ENCODE measurements at places on chromosomes 6 and 20.

- peak; percentile 12 for DNase-seq
Observed at GRCh38 chr6:23690453-23691049, 435.5 kb upstream of the NRSN1 start.

DNA sequence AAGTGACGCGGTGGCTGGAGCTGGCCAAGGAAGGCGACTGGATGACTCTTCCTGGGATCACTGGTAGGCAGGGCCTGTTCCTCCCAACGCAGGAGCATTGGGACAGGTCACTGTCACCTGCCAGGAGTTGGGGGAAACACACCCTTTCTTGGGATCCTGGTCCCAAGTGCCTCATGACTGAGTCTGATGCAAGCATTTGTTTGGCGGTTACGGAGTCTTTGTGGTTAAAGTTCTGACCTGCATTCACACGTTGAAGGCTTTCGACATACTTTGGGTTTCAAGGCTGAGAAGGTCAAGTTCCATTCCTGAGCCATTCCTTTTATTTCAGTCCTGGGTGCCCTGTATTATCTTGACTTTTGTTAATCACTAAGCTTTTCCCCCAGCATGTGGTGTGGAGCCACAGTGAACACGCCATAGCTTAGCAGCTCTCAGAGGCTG is 6.0 kb downstream of the PNLDC1 start:
- DNase-seq = no peak

GRCh38 chr6:127471379-127472255 is 12.4 kb upstream of the KIAA0408 start:
- DNase-seq = no peak

- no peak for DNase-seq
Observed at GRCh38 chr20:56445540-56445939, 22.9 kb upstream of the RTF2 start.

DNA sequence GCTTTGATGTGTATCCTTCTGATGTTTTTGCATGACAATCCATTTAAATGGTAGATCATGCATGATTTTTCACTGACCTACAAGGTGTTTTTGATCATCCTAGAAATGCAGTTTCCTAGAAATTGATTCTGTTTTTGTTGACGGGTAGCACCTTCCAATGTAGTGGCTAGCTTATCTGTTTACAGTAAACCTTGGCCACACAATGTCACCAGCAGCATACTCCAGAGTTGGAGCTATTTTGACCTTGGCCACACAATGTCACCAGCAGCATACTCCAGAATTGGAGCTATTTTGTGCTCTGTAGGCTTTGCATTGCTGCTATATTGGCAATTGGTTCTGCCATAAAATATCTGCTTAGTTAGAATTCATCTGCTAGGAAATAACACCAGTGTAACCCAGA is 74.6 kb upstream of the NAA20 start:
- no peak for DNase-seq

DNA sequence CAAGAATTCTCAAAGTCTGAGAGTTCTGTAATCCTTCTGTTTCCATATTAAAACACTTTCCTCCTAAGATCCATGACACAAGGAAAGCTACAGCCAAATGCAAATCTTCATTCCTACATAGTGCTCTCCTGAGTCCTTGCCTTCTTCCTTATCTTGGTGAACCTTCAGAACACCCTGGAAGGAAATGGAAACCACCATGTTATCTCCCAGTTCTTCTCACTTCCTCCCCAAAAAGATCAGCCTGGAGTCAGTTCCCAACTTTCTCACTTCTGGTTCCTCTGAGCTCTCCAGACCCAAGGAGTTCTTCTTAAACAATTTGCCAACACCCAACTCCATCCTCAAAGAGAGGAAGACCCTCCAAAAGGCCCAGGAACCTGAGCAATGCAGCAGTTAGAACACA is 193.3 kb upstream of the CCN2 start:
- no peak for DNase-seq

GRCh38 chr6:38813041-38813823 is 98.1 kb downstream of the DNAH8 start:
- no peak for DNase-seq

- no peak for DNase-seq
Observed at GRCh38 chr6:44390158-44390683, 2.7 kb downstream of the CDC5L start.

DNA sequence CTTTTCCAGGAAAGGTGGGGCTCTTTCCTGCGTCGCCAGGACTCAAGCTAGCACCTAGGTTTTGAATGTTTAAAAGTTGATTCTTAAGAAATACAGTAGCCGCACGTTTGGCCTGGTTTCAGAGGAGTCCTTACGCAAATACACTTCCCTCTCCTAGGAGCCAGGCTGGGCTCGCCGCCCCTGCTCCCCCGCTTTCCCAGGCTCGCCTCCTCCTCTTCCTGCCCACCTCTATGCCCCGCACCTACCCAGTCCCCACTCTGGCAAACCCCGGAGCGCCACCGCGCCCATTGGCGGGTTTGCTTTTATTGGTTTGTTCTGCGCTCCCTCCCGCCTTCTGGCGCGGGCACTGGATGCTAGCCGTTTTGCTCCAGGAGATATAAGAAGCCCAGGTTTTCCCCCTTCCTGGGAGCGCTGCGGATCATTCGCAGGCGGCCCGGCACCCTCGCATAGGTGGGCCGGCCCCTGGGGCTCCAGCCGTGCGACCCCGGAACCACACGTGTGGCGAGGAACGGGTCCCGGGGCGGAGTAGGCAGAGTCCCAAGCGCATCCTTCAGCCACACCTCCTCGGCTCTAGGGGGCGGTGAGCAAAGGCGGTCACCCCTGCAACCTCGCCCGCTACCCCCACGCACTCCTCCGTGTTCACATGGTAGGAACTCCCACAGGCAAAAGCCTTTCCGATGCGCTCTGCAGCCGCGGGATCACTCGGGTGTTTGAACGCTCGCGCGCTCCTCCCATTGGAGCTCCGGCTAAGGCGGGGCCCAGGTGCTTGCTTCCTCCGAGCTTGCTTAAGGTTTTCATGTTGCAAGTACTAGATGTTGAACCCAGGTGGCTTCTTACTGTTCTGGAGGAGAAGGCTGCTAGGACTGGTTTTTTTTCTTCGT is 119.0 kb downstream of the RTN4IP1 start:
- peak; percentile 76 for DNase-seq

GRCh38 chr6:109308018-109308492 is 74.2 kb downstream of the CD164 start:
- DNase-seq = peak; percentile 38

- peak; percentile 100 for DNase-seq
Observed at GRCh38 chr6:32969685-32970412, 1.5 kb downstream of the BRD2 start.

DNA sequence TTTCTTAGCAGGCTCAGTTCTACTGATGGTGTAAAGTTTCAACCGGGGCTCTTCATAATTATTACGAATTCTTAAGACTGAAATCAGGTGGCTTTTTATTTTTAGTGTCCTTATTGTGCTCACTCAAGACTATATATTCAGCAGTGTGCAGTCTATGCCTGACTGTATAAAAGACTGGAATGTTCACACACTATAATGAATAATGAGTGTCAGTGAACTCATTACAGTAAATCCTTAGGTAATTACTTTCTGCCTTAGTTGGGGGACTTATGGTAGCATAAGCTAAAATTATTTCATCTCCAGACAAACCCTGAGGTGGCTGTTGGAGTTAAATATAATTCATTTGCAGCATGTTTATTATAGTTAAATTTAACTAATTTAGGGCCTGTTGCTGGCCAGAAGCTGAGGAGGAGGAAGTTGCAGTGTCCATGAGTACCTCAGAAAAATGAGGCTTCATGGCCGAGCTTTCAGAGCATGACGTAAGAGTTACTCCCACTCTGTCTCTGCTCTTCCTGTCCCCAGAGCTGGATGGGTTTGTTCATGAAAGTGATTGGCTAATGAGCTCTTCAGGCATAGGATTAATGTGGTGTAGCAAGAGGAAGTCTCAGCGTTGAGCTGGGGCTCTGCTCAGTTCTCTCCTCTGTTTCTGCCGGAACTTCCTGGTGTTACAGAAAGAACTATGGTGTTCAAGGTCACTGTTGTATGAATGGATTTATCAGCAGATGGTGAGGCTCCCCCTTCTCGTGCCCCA is 335.7 kb downstream of the NRN1 start:
- DNase-seq = peak; percentile 76

DNA sequence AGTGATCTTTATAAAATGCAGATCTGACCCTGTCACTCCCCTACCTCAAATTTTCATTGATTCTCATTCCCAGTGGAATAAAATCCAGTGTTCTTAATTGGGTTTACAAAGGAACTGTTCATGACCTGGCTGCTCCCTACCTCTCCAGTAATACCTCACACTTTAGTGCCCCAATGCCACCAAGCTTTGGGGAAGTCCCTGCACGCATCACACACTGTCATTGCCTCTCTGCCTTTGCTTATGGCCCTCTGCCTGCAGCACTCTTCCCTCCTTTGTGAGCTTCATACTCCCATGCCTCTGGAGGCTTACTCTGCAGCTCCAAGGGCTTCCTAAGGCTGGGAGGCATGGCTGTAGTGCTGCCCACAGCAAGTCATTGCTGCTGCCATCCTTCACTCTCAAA is 57.4 kb downstream of the TMC2 start:
- DNase-seq = no peak

DNA sequence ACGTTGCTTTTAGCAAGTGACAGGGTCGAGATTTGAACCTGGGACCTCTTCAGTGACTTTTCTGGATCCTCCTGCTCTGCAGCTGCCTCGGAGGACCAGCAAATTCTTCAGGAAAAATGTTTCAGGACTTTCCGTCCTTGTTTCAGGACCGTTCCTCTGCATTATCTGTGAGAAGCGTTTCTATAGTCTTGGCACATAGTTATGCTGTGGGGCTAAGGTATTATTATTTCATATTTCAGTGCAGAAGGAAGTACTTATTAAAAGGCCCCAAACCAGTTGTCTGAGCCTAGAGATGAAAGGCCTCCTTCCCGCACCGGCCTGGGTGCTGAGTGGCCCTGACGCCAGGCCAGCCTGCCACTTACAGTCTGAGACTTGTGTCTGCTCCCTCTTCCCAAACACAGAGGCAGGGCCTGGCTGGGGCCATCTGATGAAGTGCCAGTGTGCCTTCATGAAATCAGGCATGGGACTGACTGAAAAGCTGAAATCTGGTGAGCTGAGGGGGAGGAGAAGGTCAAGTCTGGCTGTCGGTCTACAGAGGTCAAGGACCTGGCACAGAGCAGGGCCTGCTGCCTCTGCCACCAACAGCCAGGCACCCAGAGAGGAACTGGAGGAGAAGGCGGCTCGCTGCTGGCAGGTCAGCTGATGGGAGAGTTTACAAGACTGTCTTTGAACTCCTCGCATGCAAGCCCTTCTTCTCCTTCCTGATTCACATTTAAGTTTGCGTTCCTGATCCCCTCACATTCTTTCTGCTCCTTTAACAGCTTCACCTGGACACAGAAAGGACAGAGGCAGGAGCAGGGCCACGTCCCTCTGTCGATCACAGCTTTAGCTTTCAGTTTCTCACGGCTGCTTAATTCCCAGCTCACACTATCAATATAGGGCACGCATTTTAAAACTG is 8.9 kb upstream of the QKI start:
- no peak for DNase-seq

- DNase-seq = peak; percentile 80
Observed at GRCh38 chr20:33423141-33423834, 20.3 kb downstream of the SNTA1 start.

- peak; percentile 63 for DNase-seq
Observed at GRCh38 chr20:38692436-38693411, 31.6 kb upstream of the SLC32A1 start.

- DNase-seq = no peak
Observed at GRCh38 chr20:39547546-39548408, 585.6 kb downstream of the DHX35 start.

DNA sequence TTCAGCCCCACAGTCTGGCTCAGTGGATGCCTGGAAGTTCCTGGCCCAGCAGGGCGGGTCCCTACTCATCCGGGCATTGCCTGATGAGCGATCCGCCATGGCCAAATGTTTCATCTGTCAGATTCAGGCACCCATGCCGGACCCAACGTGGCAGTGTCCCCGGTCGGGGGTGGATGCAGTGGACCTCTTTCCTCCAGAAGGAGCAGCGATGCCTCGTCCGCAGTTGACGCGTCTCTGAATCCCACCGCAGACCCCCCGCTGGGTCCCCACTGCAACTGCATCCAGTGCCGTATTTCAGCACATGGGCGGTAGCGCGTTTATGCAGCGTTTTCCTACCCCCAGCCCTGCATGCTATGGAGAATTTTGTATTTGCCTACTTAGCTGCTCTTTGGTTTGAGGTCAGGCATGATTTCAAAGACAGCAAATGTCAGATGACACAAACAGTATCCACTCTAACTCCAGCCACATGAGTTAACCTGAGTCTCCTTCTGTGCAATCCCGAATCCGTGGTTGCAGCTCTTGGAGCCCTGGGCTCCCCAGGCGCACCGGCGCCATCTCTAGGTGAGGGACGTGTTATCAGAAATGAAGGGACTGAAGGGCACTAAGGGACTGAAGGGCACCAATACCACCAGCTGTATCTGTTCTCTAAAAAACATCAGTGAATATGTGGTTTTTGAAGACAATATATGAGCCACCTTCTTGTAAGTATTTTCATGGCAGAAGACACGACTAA is 72.6 kb upstream of the THBS2 start:
- peak; percentile 42 for DNase-seq

DNA sequence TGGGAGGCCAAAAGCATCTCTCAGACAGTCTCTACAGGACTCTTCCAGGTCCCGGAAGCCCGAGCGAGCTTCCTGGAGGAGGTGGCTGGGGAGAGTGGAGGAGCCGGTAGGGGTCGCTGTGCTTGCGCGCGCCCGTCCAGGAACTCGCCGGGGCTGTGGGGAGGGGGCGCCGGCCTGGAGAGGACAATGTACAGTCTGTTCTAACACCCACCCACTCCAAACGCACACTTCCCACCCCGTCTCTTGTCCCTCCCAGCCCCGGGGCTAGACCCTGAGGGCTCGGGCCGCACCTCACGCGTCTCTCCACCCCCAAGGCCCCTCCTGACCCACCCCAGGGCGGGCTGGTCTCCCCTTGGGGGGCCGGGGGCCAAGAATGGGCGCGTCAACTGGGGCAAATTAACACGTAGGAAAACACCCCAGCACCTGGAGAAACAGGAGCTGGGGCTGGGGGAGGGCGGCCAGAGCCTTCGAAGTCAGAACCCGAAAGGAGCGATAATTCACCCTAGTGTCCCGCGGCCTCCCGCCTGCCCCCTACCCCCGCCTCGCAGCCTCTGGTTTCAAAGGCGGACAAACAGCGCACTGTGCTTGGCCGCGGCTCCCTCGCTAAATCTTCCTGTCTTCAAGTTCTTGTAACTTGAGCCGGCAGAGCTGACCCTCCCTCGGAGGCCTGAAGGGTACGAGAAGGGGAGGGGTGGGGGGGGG is 103.2 kb upstream of the FOXP4 start:
- peak; percentile 69 for DNase-seq

GRCh38 chr6:40244699-40245098 is 310.4 kb upstream of the MOCS1 start:
- no peak for DNase-seq

GRCh38 chr6:75850026-75850833 is 101.2 kb downstream of the MYO6 start:
- peak; percentile 26 for DNase-seq

DNA sequence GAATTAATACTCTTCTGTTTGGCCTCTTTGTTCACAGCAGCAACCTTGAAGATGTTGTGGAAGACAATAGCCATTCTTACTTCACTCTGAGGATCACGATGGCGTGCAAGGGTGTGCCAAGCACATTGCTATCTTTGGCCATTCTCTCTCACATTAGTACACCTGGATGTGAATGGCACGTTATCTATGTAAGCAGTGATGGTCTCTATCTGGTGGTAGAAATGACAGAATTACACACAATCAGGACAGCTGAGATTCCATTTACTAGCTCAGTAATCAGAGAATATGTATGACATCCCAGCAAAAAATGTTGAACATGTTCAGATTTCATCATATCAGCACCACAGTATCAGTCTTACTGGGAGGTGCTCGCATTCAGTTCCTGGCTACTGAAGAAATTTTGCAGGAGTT is 116.2 kb downstream of the LCA5 start:
- DNase-seq = peak; percentile 62
